Renal pelvis (tissue), 12 donors: ENCODE measurements at places on chromosomes 2 and 18. TPM values are rescaled to one million over a fixed set of nuclear protein-coding genes. Genes with fewer than 3 reads are reported as not detected.

DNA sequence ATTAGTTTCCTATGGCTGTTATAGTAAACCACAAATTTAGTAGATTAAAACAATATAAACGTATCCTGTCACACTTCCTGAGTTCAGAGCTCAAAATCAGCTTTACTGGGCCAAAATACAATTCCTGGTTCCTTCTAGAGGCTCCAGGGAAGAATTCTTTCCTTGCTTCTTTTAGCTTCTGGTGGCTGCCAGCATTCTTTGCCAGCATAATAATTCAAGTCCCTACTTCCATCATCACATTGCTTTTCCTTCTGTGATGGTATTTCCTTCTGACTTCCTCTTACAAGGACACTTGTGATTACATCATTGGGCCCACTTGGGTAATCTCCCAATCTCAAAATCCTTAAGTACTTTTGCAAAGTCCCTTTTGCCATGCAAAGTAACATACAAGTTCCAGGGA, 40.6 kb downstream of the MOB4 start:
- peak; percentile 8 for DNase-seq

VIL1 gene
- polyA plus RNA-seq: 22.8 TPM

GRCh38 chr18:78911751-78912283, 67.8 kb upstream of the SALL3 start:
- no peak for DNase-seq

- no peak for DNase-seq
Measured at GRCh38 chr2:11635141-11635540, 34.9 kb downstream of the NTSR2 start.

- DNase-seq: no peak
Measured at GRCh38 chr2:231272991-231273390, 74.6 kb downstream of the ARMC9 start.

DNA sequence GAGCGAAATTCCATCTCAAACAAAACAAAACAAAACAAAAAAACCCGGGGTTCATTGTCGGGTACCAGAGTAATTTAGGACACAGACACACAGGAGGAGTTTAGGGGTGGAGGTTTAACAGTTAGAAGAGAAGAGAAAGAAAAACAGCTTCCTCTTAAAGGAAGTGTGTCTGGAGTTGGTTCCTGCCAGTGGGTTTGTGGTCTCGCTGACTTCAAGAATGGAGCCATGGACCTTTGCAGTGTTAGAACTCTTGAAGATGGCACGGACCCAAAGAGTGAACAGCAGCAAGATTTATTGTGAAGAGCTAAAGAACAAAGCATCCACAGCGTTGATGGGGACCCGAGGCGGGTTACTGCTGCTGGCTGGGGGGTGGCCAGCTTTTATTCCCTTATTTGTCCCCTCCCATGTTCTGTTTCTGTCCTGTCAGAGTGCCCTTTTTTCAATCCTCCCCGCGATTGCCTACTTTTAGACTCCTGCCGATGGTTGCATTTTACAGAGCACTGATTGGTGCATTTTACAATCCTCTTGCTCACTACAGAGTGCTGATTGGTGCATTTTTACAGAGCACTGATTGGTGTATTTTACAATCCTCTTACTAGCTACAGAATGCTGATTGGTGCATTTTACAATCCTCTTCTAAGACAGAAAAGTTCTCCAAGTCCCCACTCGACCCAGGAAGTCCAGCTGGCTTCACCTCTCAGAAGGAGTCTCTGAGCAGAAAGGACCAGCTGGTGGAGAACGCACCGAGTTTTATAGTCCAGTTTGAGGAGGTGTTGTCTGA, 28.7 kb upstream of the ATP8B1 start:
- no peak for DNase-seq

- no peak for DNase-seq
Measured at GRCh38 chr18:28439870-28440269, 262.9 kb upstream of the CDH2 start.

AGXT gene
- 0.11 TPM for polyA plus RNA-seq

GRCh38 chr2:172572981-172573380, 17.1 kb downstream of the PDK1 start:
- DNase-seq: no peak

- no peak for DNase-seq
Measured at GRCh38 chr2:218895759-218896500, 15.3 kb downstream of the WNT10A start.

GRCh38 chr18:57397440-57398132, 37.6 kb upstream of the ONECUT2 start:
- no peak for DNase-seq

GRCh38 chr2:80429251-80429650, 124.7 kb upstream of the LRRTM1 start:
- DNase-seq: peak; percentile 7

DYNAP gene
- polyA plus RNA-seq: not detected

DNA sequence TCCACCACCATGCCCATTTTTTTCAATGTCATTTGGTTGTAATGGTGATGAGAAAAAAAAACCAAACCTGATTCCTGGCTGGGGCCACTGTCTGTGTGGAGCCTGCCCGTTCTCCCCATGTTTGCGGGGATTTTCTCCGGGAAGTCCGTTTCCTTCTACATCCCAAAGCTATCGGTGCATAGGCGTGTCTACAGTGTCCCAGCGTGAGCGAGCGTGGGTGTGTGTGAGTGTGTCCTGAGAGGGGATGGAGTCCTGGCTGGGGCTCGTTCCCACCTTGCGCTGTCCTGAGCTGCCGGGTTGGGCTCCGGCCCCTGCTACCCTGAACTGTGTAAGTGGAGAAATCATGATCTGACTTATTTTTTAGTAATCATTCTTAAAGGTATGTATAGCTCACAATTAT, 7.3 kb upstream of the ZAP70 start:
- DNase-seq: no peak

- DNase-seq: no peak
Measured at GRCh38 chr18:54278615-54279014, 9.3 kb downstream of the POLI start.

DNA sequence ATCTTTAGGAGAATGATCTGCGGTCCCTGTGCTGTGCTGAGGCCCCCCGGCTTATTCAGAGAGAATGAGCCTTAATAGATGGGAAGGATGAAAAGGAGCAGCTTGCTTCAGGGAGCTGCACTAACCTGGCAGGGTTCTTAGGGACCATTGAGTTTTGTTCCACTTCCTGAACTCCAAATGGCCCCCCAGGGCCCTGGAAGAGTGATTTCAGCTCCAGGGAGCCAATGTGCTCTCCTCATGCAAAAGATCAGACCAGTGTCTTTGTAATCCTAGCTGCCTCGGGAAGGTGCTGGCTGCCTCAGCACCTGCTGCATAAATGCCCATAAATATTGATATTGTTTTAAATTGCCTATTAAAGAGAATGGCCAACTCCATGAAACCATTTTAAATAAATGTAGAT, 210.2 kb downstream of the NCK2 start:
- DNase-seq: no peak

DNA sequence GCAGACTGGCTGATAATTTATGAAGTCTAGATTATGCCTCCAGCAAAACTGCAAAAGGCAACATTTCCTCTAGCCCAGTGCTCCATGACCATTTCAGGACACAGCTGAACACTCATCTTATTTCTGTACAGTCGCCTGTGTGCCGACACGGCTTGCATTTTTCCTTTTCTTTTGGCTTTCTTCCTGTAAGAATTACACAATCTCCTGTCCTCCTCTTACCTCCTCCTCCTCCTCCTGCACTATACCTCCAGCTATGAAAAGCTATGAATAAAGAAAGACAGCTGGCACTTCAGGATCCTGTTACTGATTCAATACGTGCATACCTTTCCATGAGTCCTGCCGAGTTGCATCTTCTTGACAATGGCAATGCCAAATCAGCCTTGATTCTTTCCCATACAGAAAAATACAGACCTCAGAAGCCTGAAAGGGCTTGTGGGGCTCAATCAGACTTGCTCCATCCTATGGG, 32.2 kb upstream of the TRIB2 start:
- DNase-seq: peak; percentile 23

DNA sequence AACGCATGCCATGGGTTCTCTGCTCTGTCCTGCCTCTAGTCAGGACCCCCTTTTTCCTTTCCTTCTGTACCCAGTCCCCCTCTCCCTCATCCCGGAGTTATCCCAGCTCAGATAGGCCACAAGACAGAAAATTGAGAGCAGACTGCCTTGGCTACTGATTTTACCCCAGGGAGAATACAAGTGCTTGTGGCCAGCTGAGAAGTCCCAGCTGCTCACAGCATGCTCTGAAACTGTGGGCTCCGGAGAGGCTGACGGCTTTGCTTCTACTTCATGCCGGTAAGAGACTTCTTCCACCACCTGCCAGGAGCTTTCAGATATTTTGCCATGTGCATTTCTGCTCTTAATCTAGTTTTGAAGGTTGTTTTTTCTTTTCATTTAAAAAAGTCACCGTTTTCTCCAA, 20.0 kb upstream of the SIX2 start:
- no peak for DNase-seq

GRCh38 chr2:215270118-215270451, 41.8 kb upstream of the ATIC start:
- no peak for DNase-seq

GRCh38 chr2:73825408-73825807, 3.4 kb upstream of the STAMBP start:
- DNase-seq: no peak

- DNase-seq: no peak
Measured at GRCh38 chr2:176239031-176239430, 30.2 kb upstream of the MTX2 start.

GRCh38 chr2:61718965-61719364, 134.9 kb downstream of the FAM161A start:
- no peak for DNase-seq

DNA sequence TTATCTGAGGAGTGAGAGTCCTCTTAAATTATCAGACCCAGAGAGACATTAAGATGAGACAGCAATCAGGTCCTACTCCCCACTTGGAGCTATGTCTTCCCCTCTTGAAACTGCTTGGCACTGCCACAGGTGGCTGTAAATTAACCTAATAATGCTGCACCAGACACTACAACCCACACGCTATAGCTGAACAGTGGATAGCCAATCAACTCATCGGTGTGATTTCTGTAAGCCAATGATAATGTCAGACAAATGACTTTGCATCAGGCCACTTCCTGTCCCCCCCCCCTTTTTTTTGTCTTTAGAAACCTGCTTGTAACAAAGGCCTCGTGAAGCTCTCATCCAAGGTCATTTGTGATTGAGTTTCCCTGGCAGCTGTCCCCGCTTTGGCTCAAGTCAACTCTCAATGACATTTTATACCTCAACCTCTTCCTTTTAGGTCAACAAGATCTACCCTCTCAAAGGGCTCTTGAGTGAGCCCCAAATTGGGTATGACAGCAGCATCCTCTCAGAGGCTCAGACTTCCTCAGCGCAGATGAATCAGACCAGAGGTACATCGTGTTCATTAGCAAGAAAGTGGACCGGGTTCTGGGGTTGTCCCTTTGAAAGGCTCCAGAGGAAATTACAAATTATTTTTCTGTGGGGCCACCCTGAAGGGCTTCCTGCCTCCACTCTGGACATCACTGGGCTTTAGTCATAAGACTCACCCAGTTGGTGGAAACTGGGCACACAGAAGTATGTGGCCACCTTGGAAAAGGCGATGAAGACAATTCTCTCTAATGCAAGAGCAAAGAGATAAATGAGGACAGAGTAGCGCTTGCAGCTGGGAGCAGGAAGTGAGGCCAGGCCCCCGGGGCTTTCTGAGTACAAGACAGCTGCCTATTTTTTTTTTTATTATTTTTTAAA, 73.6 kb downstream of the COPS8 start:
- no peak for DNase-seq
